ENCODE measurements at places on chromosomes 7 and 10. TPM values are rescaled to one million over a fixed set of nuclear protein-coding genes. Genes with fewer than 3 reads are reported as not detected.

CFAP46 gene
- 1.7 TPM for total RNA-seq

ITIH2 gene
- total RNA-seq, result 0.32 TPM

LRRC61 gene
- total RNA-seq, result 0.05 TPM

SFRP4 gene
- 4.6 TPM for total RNA-seq

CDK1 gene
- 88.6 TPM for total RNA-seq

OR2F1 gene
- not detected for total RNA-seq

PDLIM1 gene
- total RNA-seq, result 156 TPM

COPS6 gene
- total RNA-seq, result 186 TPM

LZTS2 gene
- total RNA-seq, result 39.1 TPM

PON1 gene
- total RNA-seq, result 0.28 TPM

CRHR2 gene
- not detected for total RNA-seq

SMKR1 gene
- total RNA-seq, result 13.3 TPM

ZNF37A gene
- total RNA-seq, result 6.8 TPM

FGL2 gene
- not detected for total RNA-seq

MYO3A gene
- total RNA-seq, result not detected

PPP1R9A gene
- 5.7 TPM for total RNA-seq

CACNA2D1 gene
- total RNA-seq, result 5.4 TPM

MRM2 gene
- total RNA-seq, result 54.4 TPM

UNC5B gene
- total RNA-seq, result 0.87 TPM

UCMA gene
- total RNA-seq, result not detected

NEUROD6 gene
- total RNA-seq, result not detected

TFEC gene
- not detected for total RNA-seq

GCK gene
- not detected for total RNA-seq

DRGX gene
- not detected for total RNA-seq

GPRIN2 gene
- total RNA-seq, result 24.9 TPM

DPP6 gene
- not detected for total RNA-seq

ANKRD1 gene
- total RNA-seq, result 7.0 TPM

SLC26A5 gene
- not detected for total RNA-seq

VSIR gene
- 32.7 TPM for total RNA-seq

RNF32 gene
- total RNA-seq, result 1.2 TPM

PNLIPRP2 gene
- total RNA-seq, result not detected

PRSS2 gene
- total RNA-seq, result not detected

MPP7 gene
- total RNA-seq, result 0.15 TPM

NFE2L3 gene
- 10.0 TPM for total RNA-seq

FAM180A gene
- total RNA-seq, result not detected

ACTL6B gene
- not detected for total RNA-seq

CPN1 gene
- total RNA-seq, result 0.16 TPM

VDAC2 gene
- total RNA-seq, result 295 TPM

GSTO2 gene
- total RNA-seq, result 2.2 TPM

EPO gene
- not detected for total RNA-seq

GSAP gene
- total RNA-seq, result 3.0 TPM

CFTR gene
- not detected for total RNA-seq

SPDYE2B gene
- total RNA-seq, result not detected

NXPH1 gene
- not detected for total RNA-seq

SPDYE6 gene
- not detected for total RNA-seq

SDK1 gene
- 0.46 TPM for total RNA-seq

TSPAN12 gene
- 0.49 TPM for total RNA-seq

FUOM gene
- 11.4 TPM for total RNA-seq

MYH16 gene
- 0.88 TPM for total RNA-seq

INMT gene
- total RNA-seq, result not detected

AEBP1 gene
- total RNA-seq, result not detected

MYPN gene
- total RNA-seq, result 2.5 TPM

DMBT1 gene
- not detected for total RNA-seq

VAX1 gene
- total RNA-seq, result 1.3 TPM
